ENCODE measurements at places on chromosomes 3 and 15. TPM values are rescaled to one million over a fixed set of nuclear protein-coding genes. Genes with fewer than 3 reads are reported as not detected.

- DNase-seq: no peak
Observed at GRCh38 chr3:85254738-85255137, 295.9 kb downstream of the CADM2 start.

DNA sequence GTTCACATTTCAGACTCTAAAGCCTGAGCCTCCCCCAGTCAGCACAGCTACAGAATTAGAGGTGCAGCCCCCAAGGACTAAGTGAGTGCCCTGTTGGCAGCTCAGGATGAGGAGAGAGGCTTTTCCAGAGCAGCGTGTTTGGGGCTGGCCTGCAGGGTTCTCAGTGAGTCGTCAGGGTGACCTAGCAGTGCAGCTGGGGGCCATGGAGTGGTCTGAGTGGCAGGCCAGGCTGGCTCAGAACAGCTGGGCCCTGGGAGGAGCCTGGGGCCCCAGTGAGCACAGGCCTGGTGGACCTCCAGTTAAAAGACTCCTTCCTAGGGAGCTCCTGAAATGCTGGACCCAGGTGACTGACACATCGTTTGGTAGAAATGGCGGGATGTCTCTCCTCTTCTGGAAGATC is 108.3 kb downstream of the SLC49A4 start:
- no peak for DNase-seq

DNA sequence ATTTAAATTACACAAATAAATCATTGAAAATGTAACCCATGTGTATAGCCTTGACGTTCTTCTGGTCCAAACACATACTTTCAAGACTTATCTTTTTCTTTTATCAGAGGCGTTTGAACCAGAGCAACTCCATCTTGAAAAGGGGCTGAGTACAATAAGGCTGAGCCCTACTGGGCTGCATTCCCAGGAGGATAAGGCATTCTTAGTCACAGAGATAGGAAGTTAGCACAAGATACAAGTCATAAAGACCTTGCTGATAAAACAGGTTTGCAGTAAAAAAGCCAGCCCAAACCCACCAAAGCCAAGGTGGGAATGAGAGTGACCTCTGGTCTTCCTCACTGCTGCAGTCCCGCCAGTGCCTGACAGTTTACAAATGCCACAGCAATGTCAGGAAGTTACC is 101.0 kb upstream of the IGSF10 start:
- no peak for DNase-seq

GRCh38 chr3:44962621-44963393 is 13.2 kb downstream of the ZDHHC3 start:
- no peak for DNase-seq

- DNase-seq: no peak
Observed at GRCh38 chr3:148230473-148230872, 467.2 kb upstream of the AGTR1 start.

Gene AGTR1
- polyA plus RNA-seq: 3.1 TPM

All from HepG2 (cell line).